Activated T-cell treated with anti-CD3 and anti-CD28 coated beads for 48 hours (primary cell): ENCODE measurements at places on chromosomes 2 and 18.

- DNase-seq: no peak
These were observed 143.0 kb downstream of the ABCA12 start for GRCh38 chr2:214995409-214995808.

DNA sequence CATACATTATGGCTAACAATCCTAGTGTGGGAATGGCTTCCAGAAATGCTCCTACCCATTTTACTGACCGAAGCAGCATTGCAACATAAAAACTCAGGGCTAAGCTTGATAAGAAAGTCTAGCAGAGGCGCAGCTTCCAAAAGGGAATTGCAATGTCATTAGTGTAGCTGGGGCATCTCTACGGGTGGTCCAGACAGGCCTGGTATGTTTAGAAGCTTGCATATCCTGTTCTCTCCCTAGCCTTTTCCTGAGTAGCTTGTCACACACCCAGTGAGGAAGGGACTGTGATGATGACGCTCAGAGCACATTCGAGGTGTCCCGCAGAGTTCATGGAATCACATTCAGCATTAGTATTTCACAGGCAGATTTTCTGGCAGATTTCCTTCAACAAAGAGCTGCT, 38.0 kb upstream of the COL5A2 start:
- DNase-seq: no peak

DNA sequence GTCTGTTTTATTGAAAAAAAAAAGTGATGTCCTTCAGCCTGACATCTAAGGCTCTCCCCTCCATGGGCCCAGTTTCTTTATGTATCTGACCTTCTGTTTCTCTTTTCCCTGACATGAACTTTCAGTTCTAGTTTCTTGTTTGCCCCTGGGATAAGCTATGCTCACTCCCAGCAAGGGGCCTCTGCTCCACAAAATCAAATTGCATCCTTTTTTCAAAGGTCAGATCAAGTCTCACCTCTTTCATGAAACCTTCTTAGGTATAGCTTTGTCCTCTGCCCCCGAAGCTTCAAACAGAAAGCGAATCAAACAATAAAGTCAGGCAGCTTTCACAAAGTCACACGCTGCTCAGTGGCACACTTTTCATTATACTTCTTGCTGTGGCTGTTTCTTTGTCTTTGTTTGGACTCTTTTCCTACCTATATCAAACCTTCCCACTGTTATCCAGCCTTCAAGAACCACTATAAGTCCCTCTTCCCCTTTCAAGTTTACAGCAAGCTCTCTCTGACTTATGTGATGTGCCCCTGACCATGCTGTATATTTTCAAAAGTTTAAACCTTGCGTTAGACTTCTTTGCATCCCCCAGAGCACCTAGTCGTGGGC, 23.3 kb downstream of the MAP3K19 start:
- no peak for DNase-seq

DNA sequence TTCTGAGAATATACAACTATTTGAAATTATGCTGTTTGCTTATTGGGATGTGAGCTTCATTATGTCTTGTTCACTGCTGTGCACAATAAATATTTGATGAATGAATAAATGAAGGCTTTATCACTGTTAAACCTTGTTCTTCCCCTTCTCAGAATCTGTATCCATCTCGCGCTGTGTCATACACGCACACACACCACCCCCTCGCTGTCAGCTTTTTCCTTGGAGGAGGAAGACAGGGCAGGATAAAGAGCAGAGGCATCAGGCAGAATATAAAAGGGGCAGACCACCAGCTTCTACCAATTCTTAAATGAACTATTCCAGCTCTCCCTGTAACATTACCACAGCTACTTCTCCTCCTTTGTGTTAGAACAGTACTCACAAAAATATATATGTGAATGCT, 75.0 kb downstream of the CD226 start:
- DNase-seq: no peak

GRCh38 chr2:84779781-84780180, 101.1 kb downstream of the TRABD2A start:
- DNase-seq: no peak

GRCh38 chr18:49456794-49457193, 3.7 kb downstream of the DYM start:
- no peak for DNase-seq

GRCh38 chr2:168587307-168587706, 131.2 kb downstream of the CERS6 start:
- DNase-seq: no peak

GRCh38 chr18:65347446-65347845, 403.4 kb upstream of the CDH7 start:
- no peak for DNase-seq

DNA sequence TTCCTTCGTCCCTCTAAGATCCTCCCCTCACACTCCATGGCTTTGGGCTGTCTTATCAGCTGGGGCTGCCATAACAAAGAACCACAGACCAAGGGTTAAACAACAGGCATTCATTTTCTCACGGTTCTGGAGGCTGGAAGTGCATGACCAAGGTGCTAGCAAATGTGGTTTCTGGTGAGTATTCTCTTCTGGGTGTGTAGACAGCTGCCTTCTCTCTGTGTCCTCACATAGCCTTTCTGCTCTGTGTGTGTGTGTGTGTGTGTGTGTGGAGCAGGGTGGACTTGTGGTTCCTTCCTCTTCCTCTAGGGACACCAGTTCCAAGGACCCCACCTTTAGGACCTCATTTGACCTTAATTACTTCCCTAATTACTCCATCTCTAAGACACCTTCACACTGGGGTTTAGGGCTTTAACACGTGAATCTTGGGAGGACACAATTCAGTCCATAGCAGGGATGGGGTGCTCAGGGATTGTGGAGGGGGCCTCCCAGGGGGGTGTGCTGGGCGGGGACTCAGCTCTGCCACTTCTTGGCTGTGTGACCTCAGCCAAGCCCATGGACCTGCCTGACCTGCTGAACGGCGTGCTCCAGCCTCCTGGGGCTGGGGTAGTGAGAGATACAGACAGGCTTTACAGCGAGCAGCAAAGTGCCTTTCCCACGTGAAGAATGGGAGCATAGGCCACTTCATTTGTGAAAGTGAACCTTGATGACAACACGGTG, 38.0 kb downstream of the ACKR3 start:
- no peak for DNase-seq

DNA sequence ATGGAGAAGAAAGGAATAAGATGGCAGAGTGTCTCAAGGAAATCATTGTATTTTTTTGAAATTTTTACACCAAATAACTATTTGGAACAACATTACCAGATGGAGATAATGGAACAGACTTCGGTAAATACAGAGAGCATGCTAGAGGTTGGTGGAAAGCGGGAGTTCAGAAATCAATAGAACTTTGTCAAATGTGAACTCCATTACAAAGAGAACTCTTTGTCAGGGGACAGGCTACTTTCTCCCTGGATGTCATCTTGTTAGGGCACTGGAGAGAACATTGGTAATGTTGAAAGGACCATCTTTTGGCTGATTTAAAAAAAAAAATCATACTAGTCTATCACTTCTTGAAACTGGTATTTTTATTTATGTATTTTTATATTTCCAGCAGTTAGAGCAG, 30.8 kb downstream of the DCC start:
- no peak for DNase-seq

- no peak for DNase-seq
These were observed 67.8 kb downstream of the NXPH2 start for GRCh38 chr2:138712212-138712979.

DNA sequence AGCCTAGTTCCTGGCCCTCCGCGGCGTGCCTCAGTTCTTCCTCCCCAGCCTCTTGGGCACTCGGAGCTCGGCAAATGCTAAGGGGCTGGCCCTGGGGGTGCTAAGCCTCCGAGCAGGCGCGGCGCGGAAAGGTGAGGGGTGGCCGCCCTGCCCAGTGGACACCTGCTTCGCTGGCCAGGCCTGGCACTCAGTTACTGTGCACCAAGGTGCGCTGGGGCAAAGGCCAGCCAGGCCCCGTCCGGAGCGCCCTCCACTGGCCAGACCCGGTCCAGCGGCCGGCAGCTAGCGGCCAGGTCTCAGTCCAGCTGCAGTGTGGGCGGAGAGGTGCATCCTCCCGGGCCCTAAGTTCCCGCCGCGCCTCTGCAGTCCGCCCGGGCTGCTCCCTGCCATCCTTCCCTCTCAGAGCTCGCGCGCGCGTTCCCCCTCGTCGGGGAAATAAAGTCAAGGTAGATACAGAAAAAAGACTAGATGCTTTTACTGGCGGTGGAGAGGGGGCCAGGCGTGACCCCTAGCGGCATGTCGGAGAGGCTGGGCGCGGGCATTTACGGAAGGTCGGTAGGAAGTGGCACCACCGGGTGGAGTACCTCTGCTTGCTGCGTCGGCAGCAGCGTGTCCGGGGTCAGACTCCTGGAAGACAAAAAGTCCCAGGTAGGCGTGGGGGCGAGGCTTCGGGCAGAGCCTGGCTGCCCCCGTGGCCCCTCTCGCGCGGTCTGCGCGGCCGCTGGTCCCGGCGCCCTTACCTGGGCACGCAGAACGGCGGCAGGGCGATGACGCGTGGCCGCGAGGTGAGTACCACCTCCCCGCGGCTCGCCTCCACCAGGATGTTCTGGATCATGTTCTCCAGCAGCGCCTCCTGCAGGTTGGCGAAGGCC, 9.4 kb upstream of the CRYBA2 start:
- DNase-seq: peak; percentile 58

- peak; percentile 6 for DNase-seq
These were observed 185.9 kb upstream of the CCDC150 start for GRCh38 chr2:196453613-196454047.

GRCh38 chr2:27162151-27163121, 13.6 kb downstream of the TCF23 start:
- no peak for DNase-seq

DNA sequence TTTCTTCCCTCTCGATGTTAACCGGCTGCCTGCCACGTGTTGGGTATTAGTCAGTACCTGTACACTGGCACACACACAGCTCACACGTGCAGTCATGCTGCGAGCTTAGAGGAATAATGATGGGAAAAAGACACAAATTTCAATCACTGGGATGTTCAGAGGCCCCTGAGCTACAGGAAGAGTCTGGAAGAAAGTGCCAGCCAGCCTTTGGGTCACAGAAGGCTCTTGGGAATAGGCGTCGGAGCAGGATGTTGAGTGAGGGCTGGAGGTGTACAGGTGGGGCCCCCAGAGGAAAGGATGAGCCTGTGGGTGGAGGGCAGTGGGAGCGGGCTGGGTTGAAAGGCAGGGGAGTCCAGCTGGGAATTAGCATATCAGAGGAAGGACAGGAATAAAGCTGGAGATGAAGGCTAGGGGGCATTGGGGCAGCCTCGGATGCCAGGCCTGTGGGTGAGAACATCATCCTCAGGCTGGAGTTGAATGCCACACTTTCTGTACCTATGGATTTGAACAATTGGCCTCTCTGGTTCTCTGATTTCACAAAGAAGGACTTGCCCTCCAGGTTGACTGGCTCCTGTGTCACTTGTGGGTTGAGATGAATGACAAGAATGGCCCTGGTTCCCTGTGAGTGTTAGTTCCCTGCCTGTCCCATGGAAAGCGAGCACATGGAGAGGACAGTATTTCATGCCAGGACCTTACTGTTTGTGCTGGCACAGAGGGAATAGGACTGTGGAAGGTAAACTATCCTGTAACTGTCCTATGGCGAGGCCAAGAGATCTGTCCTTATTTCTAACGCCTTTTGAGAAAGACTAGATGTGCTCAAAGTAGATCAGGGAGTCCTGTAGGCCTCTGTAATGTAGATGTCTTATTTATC, 40.6 kb downstream of the GREB1 start:
- DNase-seq: no peak
